ENCODE measurements at places on chromosomes 4 and X.

DNA sequence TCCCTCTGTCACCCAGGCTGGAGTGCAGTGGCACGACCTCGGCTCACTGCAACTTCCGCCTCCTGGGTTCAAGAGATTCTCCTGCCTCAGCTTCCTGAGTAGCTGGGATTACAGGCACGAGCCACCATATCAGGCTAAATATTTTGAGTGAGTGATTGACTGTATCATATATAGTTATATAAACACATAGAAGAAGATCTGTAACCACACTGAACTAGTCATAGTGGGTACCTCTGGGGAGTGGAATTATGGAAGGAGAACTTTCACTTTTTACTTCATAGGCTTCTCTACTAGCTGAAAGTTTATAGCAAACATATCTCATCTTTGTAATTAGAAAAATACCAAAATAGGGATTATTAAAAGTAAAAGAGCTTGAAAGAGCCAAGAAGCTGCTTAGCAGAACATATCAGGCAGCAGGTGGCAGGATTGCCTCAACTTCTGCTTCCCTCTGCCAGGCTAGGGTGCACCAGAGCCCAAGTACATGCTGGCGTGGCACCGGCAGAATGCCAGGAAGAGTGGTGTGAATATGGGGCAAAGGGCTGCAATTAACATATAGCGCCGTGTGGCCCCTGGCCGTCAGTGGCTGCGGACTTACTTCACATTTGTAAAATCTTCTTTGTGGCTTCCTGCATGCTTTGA lies 39.5 kb upstream of the CD40LG start:
- no peak for DNase-seq

DNA sequence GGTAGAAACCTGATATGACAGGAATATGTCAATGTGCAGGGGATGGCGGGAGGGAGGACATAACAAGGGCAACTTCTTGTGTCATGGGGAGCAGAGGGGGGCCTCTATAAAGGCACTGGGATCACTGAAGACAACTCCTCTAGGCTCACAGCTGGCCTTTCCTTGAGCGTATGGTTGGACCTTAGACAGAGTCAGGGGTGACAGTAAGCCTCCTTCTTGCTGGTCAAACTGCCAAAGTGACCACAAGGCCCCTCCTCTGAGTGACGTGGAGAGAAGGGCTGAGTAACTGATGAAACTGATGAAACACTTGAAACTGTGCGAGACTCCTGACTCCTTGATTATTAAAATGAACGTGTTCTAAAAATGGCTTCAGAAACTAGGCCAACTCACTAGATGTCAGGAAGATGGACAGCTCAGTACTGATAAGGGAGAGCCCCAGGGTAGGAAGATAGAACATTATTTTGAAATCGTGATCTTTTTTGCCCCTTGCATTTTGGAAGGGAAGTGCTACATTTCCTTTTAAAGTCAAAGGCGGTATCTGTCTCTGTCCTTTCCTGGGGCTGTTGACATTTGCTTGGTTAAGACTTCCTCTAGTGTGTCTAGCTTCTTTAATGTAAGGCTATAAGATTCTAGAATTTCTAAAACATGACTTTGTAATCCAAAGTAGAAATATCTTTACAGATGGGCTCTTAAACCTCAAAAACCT lies 1.6 kb downstream of the RAB33A start:
- no peak for DNase-seq

DNA sequence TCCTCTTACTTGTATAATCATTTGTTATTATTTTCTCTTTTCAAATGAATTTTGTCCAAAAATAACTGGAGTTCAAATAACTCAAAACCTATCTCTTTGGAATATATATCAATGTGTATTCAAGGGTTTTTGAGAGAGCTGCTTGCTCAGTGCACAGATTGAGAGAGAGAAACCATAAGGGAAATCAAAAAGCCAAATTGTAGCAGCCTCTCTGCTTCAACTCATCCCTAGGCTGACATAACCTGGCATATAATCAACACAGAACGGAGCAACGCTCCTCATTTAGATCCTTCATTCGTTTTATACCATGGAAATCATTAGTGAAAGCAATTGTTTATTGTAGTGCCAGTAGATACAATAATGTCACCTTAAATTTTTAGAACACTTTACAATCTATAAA lies 1.8 kb upstream of the GPM6A start:
- DNase-seq: no peak

DNA sequence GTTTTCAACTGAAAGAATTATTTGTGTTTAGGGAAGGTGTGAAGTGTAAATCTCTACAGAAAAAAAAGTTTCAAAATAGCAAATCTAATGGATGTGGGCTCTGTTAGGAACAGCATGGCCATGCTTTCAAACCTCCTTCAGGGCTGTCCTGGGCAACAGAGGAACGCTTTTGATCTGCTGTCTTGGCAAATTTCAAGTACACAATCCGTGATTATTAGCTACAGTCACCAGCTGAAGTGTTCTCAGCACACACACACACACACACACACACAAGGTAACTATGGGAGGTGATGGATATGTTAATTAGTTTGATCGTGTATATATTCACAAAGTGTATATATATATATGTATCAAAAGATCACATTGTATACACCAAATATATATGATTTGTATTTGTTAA lies 40.5 kb upstream of the HELT start:
- DNase-seq: no peak

DNA sequence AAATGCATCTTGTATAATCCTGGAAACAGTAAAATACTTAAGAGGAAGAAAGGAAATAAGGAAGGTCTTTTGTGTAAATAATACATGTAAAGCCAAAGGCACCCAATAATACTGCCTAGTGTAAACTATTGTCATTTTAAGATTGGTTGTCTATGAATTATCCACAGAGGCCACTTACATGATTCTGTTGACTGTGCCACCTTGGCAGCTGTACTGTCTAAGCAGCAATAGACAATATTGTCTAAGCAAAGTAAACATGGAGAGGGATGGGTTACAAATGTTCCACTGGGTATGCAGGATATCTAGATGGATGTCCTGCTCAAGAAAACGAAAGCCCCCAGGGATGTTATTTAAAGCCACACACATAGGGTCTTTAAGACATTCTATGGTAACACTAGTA lies 19.4 kb downstream of the BEND4 start:
- DNase-seq: no peak

DNA sequence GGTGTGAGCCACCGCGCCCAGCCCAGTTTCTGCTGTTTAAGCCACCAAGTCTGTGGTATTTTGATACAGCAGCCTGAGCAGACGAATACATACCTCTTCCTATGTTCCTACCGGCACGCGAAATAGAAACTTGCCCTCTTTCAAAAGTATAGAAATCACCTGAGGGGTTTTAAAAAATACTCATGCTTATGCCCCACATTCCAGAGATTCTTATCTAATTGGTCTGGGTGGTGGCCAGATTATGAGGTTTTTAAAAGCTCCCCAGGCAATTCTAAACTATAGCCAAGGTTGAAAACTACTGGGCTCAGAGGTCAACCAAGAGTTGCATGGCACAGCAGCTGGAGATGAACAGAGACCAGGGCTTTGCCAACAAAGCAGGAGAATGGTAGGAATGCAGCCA lies 24.9 kb upstream of the HUWE1 start:
- no peak for DNase-seq

- DNase-seq: no peak
Measured at GRCh38 chr4:36159208-36159607, 85.1 kb downstream of the ARAP2 start.

DNA sequence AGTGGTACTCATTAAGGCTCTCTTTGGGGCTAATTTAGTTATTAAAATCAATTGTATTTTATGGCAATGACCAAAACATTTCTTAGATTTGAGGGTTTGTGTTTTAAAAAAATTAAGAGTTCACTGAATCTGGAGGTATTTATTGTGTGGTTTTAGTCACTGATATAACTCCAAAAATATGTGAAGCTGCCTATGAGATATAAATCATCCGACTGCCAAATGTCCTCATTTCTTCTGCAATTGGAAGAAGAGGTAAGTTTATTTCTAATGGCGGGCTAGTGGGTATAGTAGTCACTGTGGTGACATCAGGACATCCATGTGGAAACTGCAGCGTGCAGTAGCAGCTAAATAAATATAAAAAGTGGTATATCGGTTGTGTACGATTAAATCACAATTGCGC lies 205.5 kb downstream of the MID1 start:
- no peak for DNase-seq

DNA sequence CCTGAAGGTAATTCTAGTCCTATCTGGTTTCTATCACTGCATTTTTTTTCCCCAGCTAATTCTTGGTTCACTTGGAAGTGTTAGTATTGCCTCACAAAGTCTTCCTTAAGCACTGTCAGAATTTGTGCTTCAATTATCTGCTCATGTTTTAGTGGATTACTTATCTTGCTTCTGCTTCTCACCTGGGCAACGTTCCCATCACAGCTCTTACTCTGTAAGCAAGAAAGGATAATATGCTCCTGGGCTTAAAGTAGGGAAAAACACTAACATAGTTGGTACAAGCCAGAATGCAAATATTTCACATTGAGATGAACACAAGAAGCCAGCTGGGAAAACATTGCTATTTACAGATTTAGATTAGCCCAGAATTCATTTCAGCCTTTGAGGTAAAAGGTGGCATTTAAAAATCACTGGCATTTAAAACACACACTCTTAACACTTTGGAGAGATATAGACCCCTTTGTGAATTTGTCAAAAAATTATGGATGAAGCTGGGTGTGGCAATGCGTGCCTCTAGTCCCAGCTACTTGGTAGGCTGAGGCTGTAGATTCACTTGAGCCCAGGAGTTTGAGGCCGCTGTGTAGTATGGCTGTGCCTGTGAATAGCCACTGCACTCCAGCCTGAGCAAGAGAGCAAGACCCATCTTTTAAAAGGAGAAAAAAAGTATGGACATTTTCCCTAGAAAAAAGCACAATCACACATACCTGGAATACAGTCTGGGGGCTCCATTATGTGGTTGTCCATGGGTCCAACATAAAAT lies 6.6 kb upstream of the PTPN13 start:
- DNase-seq: no peak

GRCh38 chr4:48227662-48228061 lies 42.0 kb downstream of the TEC start:
- no peak for DNase-seq

DNA sequence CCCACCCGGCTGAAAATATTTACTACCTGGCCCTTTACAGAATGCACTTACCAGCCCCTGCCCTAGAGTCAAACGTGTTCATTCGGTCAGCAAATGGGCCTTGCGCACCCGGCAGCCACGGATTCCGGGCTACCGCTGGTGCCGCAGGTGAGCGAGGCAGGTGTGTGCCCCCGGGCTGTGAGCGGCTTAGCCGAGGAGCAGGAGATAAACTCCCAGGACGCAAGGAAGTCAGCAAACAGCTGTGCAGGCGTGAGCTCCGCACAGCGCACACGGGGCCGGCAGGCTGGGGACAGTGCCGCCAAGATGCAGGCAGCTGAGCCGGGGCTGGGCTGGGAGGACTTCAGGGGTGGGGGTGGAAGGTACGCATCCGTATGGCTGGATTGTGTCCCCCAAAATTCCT lies 211.2 kb upstream of the PSAPL1 start:
- DNase-seq: no peak

GRCh38 chrX:44071847-44072551 lies 98.8 kb upstream of the NDP start:
- no peak for DNase-seq

- DNase-seq: no peak
Measured at GRCh38 chrX:155216940-155217440, 730 bp downstream of the VBP1 start.

- DNase-seq: no peak
Measured at GRCh38 chrX:51878056-51878455, 15.4 kb upstream of the MAGED1 start.

DNA sequence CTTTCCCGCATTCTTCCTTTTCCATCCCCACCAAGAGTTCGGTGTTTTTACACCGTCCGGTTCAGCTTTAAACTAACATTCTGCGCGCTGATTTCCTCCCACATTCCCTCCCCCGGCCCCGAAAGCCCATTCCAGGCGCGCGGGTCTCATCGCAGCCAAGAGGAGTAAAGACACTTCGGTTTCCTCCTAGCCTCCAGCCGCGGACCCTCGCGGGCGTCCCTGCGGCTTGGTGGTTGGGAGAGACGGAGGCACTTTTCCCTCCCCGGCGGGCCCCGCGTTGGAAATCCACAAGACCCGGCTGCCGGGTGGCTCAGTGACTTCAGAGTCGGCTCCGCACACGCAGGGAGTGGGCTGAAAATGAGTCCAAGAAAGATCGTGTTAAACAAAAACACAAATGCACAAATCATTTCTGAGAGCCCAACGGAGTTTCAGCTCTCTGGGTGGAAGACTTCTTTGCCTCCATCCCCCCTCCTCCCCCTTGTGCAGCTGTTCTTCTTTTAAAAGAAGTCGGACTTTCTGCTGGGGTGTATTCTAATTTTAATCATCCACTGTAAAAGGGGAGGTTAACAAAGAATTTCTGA lies 2.0 kb upstream of the ARX start:
- no peak for DNase-seq

GRCh38 chr4:168514249-168514852 lies 17.5 kb downstream of the PALLD start:
- DNase-seq: no peak

- no peak for DNase-seq
Measured at GRCh38 chr4:119315036-119315435, 6.9 kb downstream of the FABP2 start.

DNA sequence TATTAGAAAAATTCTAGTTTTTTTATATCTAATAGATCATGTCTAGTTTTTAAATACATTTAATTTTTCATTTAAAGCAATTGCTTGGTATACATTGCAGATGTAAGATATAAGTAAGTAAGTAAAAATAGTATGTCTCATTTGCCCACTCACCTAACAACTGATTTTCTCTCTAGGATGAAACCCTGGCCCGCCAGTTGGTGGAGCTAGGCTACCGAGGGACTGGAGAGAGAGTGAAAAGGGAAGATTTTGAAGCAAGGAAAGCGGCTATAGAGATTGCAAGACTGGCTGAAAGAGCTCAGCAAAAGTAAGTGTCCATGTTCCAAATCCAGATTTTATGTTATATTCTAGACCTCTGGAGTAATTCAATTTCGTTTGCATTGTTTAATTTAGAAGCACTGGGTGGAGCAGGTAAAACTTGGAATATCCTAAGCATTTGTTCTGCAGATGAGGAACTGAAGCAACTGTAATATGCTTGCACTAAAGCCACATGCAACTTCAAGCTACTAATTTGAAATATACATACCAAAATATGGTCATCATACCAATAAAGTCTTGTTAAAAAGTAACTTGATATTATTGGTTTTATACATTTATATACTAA lies 27.1 kb downstream of the CFAP299 start:
- no peak for DNase-seq

DNA sequence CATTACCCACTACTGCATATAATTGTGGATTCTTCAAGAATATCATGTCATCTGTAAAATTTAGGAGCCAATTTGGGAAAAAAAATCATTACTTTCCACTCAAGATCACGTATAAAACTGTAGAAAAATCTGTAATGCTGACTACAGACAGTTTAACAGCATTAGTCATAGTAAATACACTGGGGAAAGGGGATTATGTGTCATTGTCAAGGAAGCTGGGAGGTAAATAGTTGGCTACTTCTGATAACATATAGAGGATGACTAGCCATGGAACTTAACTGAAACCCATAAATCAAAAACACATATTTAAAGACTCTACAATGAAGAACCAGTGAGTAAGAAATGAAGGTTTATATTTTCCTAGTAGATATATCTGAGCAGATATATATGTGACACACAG lies 1666.4 kb upstream of the IGFBP7 start:
- no peak for DNase-seq

- no peak for DNase-seq
Measured at GRCh38 chr4:111631215-111631999, 513.8 kb upstream of the FAM241A start.

GRCh38 chr4:187396106-187396505 lies 599.5 kb upstream of the ZFP42 start:
- DNase-seq: no peak

GRCh38 chr4:147586637-147587036 lies 30.6 kb upstream of the TMEM184C start:
- DNase-seq: no peak

GRCh38 chrX:110519501-110519900 lies 160.9 kb downstream of the RTL9 start:
- DNase-seq: no peak

All from stimulated activated CD8-positive, alpha-beta memory T cell treated with anti-CD3 and anti-CD28 coated beads, Interleukin-15, amount 100 ng/mL, for 24 hours (primary cell).